ENCODE measurements at places on chromosomes 7 and 10. TPM values are rescaled to one million over a fixed set of nuclear protein-coding genes. Genes with fewer than 3 reads are reported as not detected.
A peak's percentile ranks its signal among the peaks of the same experiment; 100 is the strongest.

DNA sequence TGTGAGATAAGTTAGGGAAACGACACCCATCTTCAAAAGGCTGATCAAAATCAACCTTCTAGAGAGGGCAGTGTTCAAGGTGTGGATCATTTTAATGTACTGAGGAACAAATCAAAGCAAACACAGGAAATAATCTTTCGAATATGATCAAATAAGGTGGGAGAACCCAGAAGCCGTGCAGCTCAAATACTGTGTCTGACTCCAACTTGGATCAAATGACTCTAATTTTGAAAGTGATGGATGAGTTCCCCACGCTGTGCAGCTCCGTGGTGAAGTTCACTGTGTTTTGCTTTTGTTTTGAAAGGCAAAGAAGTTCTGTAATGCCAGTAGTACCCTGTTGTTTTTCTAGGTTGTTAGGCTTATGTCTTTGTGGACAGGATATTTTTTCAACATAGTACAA is 250.9 kb downstream of the SFMBT2 start:
- no peak for DNase-seq

DNA sequence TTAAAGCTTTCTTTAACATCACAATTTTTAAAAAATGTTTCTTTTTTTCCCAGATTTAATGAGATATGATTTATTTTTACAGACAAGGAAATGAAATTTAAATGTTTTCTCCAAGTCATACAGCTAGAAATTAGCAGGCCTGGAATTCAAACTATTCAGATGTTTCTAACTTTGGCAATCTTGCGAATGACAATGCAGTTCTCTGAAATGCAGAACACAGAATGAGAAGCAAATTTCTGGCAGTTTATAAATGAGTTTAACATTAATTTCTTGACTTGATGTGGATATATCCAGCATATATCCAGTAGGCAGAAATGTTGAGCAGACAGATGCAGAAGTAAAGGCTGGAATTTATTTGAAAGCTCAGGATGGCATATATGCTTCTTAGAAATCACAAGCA is 227.5 kb downstream of the THSD7A start:
- DNase-seq = no peak

- no peak for DNase-seq
Observed at GRCh38 chr7:29335188-29336083, 140.9 kb downstream of the CHN2 start.

- no peak for DNase-seq
Observed at GRCh38 chr7:7237978-7238267, 55.6 kb downstream of the C1GALT1 start.

GRCh38 chr7:157233677-157234076 is 95.0 kb downstream of the UBE3C start:
- no peak for DNase-seq

- no peak for DNase-seq
Observed at GRCh38 chr10:131202990-131203389, 108.5 kb downstream of the TCERG1L start.

DNA sequence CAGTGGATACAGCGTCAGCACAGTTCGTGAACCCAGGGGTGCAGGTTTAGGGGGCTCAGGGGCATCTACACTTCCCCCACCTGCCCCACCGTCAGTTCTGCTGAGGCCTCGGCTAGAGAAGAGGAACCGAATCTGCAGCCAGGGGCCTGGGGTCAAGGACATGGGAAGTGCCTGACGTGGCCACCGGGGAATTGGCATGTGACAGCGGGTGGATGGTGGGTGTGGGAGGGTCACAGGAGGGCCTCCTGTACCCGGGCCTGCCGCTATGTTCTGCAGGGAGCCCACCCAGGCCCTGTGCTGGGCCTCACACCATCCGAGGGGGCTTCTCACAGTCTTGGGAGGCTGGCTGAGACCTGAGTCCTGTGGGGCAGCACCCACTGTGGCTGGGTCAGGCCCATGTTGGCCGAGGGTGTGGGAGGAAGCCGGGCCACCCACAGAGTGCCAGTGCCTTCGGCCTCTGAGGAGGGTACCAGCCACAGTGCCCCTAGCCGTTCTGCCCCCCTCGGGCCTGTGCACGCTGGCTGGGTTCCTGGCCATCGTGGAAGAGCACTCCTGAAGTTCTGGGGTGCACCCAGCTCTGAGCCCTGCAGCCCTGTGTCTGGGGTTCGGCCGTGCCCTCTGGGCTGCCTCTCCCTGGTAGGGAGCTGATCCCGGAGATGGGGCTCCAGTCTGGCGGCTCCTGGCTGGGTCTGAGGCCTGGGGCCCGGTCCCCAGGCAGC is 5.9 kb downstream of the TTYH3 start:
- DNase-seq = no peak

DNA sequence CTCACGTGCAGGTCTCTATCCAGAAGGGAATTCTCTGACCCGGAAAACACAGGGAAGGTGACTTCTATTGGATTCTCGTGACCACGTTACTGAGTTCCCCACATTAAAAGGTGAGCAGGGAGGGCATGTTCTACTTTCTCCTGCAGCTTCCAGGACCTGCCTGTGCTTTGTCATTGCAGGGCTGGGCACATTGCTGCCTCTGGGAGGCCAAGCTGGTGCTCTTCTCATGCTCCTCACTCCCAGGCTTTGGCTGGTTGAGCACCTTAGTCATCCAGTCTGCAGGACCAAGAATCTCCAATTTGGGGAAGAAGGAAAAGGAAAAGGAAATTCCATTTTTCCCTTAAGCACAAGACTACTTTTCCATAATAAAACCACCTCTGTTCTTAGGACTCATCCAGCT is 86.5 kb upstream of the TMEM72 start:
- DNase-seq = no peak

GRCh38 chr10:34290412-34291081 is 524.5 kb downstream of the PARD3 start:
- peak; percentile 65 for DNase-seq

GRCh38 chr10:101856626-101857025 is 13.0 kb upstream of the KCNIP2 start:
- DNase-seq = no peak

DNA sequence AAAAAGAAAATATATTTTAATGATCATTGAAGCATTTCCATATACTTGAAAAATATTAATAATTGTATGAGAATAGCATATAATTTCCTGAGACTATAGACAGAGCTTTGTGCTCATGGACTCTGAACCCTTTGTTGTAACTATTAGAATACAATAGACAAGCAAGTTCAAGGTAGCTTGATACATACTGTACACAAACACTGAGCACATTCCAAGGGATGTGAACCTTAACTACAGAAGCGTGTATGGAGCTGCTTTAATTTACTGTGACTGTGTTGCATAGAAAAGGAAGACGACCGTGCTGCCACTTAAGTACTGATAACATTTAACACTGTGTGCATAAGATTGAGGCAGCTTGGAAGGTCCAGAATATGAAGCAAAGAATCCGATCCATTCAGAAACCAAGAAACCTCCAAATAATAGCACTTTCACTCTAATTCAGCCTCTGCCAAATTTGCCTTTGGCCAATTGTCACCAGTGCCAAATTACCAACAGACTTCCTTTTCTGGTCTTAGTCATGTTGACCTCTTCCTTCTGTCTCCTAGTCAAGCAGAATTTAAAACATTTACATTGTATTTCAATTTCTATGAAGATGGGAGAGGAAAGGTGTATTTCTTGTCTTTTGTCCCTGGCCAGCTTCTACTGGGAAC is 566.1 kb upstream of the GALNT17 start:
- no peak for DNase-seq

DNA sequence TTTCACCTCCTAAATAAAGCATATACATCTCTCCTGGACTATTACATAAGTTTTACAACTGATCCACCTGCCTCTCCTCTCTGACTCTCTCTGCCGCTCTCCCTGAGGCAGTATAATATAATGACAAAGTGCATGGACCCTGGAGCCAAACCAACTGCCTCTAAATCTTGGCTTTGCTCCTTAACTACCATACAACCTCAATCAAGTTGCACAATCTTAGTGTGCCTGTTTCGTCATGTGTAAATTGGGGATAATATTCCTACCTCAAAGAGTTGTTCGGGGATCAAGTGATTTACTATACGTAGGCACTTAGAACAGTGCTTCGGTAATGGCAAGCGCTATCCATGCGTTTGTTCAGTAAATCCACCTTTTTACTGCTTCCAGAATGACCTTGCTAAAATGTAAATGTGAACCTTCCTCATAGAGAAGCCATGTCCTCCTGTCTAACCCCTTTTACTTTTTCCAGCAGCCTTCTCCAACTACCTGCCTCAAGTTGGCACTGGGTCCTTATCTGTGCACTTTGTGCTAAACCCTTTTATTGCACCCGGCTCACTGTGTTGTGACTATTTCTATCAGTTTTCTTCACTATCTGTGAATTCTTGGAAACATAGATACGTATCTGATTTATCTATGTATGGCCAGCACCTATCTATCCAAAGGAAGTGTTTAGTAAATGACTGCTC is 30.6 kb upstream of the DLD start:
- DNase-seq = no peak

DNA sequence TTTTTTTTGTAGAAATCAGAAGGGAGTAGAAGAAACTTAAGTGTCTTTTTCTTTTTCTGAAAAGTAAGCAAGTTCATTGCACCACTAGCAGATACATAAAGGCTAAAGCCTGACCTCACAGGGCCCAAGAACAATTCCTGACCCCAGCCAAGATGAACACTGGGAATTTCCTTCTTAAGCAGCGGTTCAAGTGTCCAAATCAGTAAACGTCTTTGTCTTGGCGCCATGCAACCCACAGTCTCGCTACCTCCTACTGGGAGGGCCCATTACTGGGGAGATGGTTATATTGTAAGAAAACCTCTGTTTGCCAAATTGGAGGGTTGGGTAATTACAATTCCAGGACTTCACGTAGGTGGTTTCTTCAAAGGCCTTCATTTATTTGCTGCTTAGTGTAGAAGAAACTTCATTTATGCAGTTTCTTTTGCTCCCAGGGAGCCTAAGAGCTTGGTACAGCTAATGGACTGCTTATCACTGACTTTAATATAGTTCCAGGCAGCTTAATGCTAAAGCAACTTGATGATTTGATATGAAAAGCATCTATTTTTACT is 58.3 kb upstream of the ADRB1 start:
- no peak for DNase-seq

- DNase-seq = peak; percentile 78
Observed at GRCh38 chr7:22639396-22639795, 87.6 kb upstream of the IL6 start.

- no peak for DNase-seq
Observed at GRCh38 chr7:101255796-101256195, 10.9 kb upstream of the FIS1 start.

DNA sequence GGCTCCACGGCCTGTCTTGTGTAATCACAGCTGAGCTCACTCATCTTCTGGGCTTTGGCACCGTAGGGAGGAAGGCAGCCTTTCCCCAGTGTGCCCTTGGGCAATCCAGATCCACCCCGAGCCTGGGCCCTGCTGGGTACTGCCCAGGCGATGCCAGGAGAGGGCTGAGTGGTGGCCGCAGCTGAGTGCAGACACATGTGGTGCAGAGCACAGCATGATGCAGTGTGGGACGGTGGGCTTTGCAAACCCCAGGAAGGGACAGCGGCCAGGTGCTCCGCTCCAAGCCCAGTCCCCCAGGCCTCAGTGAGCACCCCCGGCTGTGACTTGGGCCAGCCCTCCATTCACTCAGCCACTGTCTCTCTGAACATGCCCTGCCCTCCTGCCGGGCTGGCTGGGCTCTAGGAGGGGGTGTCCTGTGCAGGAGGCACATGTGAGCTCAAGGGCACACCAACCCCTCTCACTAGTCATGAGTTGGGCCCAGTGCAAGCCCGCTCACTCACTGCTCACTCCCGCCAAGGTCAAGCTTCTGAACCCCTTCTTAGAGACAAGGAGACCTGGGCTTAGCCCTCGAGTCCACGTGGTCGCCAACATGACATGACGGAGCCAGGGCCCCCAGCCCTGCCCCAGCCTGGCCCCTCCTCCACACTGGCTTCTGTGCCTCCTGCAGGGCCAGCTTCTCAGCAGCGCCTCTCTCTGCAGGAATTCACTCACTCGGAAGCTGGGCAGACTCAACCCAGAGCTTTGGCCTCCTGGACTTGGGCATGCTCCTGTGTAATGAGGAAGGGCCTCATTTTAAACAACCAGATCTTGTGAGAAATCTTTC is 77.5 kb upstream of the INSIG1 start:
- no peak for DNase-seq

GRCh38 chr10:36462194-36462593 is 663.2 kb upstream of the ANKRD30A start:
- no peak for DNase-seq

DNA sequence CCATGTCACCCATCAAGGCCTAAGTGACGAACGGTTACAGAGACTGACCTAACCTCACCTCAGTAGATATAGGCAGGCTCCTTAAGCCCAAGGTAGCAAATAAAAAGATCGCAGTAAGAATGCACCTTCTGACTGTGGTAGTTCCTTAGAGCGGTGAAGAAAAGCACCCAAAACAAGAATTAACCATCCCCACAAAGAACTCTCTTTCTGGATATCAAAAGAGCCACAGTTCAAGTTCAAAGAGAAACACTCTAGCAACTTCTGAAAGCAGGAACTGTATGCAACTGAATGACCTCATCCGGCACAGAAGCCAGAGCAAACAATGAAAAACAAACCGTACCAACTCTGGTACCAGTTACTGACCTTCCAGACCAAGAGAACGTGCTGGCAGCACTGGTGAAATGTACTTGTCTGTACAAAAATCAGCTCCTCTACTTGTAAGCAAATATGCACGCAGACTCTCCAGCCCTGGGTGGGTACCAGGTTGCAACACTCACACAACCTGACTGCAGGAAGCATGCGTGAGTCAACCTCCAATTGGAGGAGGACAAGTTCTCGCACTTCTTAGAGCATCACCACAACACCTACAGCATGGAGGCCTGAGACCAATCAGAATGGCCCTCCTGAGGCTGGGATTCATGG is 202.7 kb downstream of the FAM107B start:
- DNase-seq = no peak

DNA sequence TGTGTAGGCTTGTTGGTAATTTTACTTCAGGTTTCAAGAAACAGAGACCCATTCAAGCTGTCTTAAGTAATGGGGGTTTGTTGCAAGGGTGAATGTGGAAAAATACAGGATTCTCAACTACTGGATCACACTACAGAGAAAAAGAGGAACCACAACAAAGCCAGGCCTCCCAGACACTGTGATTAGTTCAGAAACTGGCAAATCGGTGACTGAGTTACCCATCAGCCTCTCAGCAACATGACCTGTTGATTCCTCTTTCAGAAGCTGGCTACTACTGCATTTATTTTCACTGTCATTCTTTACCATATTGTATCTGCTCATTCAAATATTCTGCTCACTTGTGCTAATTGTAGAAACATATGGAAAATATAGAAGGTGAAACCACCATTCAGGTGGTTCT is 16.0 kb downstream of the CCDC71L start:
- no peak for DNase-seq

- peak; percentile 44 for DNase-seq
Observed at GRCh38 chr10:12135631-12136030, 6.2 kb downstream of the SEC61A2 start.

Gene C10orf67
- 0.14 TPM for polyA plus RNA-seq

Gene STEAP4
- not detected for polyA plus RNA-seq

Gene CACNB2
- polyA plus RNA-seq = 0.93 TPM

Gene HMX2
- not detected for polyA plus RNA-seq

Gene OPALIN
- not detected for polyA plus RNA-seq

Gene TMEM236
- 0.01 TPM for polyA plus RNA-seq

Gene FAM25A
- polyA plus RNA-seq = not detected

All from AG04450 (cell line).